Lung microvascular endothelial cell (primary cell): ENCODE measurements at places on chromosomes 5 and 9.

- DNase-seq: peak; percentile 51
Observed at GRCh38 chr5:133754575-133755169, 142.3 kb upstream of the FSTL4 start.

- DNase-seq: no peak
Observed at GRCh38 chr9:3868012-3868411, 342.2 kb upstream of the RFX3 start.

DNA sequence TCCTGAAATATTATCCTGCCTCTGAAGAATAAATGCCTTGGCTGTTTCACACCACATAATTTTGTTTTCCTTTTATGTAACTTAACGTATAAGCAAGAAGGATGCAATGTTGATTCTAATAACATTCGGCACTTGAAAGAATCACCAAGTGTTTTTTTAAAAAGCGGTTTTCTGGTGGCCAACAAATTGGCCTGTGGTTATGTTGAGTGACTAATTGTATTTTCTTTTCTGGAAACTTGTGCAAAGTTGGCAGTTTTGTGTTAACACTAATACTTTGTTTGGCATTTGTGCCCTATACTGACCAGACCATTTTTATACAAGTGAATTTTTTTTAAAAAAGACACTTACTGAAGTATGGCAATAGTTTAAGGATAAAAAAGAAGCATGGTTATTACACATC lies 452.7 kb downstream of the BNC2 start:
- DNase-seq: no peak

- peak; percentile 56 for DNase-seq
Observed at GRCh38 chr9:101387871-101388506, 3.2 kb upstream of the BAAT start.

- DNase-seq: peak; percentile 48
Observed at GRCh38 chr9:32251539-32251938, 132.9 kb upstream of the ACO1 start.

GRCh38 chr5:172141949-172142319 lies 46.1 kb downstream of the STK10 start:
- DNase-seq: no peak

DNA sequence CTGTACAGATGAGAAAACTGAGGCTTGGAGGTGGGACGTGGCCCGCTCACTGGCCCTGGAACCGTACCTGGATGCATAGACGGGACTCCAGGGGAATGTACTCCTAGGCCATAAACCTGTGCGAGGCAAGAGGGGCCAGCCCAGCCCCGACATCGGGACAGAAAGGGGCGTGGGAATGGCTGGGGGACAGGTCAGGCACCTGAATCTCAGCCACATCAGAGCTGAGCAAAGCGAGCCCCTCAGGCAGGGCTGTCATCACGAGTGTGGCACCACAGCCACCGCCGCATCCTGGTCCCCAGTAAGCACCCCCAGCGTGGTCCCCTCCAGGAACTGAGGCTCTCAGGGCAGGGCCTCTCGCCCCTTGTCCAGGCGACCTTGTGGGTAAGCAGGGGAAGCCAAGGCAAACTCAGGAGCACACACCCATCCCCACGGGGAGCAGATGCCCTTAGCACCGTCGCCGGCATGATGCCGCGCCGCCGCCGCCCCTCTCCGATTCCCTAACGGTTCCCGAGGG lies 16.5 kb downstream of the NACC2 start:
- DNase-seq: no peak

- peak; percentile 57 for DNase-seq
Observed at GRCh38 chr5:98904780-98905179, 24.0 kb downstream of the CHD1 start.

GRCh38 chr9:114538241-114538640 lies 33.0 kb upstream of the WHRN start:
- DNase-seq: peak; percentile 5

DNA sequence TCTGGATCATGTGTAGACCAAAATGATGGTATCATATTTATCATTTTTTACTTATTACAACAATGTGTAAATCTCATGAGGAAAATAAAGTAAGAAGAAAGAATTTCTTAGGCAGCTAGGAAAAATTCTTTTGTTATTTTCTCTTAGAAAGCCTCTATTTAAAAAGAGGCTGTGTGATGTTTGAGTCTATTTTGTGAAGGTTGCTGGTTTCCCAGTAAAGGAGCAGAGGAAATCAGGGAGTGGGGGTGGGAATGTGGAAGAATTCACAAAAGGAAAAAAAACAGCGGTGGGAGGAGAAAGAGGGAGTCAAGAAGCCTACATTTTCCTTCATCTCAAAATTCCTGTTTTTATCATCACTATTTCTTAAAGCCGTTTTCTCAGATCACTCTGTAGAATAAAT lies 20.1 kb downstream of the PTCH1 start:
- DNase-seq: no peak

- no peak for DNase-seq
Observed at GRCh38 chr9:130185490-130186031, 13.4 kb downstream of the NCS1 start.

- no peak for DNase-seq
Observed at GRCh38 chr5:31502506-31502905, 29.4 kb downstream of the DROSHA start.

- DNase-seq: no peak
Observed at GRCh38 chr5:144945503-144945902, 774.8 kb downstream of the KCTD16 start.

DNA sequence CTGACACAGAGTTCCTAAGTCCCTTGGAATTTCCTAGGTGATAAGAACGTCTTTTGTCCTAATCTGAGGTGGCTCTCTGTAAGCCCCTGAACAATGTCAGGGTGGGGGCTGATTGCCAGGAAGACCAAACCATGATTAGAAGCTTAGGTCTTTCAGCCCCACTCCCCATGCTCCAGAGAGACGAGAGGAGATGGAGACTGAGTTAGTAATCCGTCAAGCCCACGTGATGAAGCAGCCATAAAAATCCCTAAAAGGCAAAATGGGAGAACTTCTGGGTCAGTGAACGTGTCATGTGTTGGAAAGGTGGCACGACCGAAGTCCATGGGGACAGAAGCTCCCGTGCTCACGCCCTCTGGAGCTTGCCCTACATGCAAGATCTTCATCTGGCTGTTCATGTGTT lies 85.6 kb downstream of the RAD23B start:
- no peak for DNase-seq

DNA sequence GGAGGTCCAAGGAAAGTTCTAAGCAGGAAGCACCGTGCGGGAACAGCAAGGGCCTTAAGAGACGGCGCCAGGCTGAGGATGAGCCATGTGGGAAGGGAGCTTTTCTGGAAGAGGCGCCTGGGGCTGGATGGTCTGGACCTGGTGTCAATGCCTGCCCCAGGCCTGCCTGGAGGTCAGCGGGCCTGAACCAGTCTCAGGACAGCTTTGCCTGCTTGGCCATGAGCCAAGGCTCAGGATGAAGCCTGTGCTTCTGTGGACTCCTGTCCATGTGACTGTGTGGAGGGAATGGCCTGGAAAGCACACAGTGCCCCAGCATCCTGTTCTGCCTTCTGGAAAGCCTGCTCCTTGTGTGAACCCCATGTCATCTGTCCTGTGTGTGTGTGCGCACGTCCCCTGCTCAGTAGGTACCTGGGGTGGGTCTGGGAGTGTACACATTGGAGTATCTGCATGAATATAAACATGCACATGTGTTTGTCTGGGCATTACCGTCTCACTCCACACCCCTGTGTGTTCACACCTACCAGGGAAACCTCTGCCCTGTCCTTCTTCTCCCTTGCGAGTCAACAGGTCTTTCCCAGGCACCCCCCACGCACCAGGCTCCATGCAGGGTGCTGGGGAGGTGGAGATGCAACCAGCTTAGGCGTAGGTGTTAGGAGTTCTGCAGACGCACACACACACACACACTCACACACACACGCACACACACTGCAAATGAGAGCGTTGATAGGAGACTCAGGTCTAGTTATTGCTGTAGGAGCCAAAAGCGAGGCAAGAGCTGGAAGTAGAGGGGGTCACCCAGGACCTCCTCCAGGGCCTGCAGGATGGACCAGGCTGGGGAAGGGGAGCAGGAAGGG lies 24.8 kb downstream of the DAB2IP start:
- peak; percentile 70 for DNase-seq

DNA sequence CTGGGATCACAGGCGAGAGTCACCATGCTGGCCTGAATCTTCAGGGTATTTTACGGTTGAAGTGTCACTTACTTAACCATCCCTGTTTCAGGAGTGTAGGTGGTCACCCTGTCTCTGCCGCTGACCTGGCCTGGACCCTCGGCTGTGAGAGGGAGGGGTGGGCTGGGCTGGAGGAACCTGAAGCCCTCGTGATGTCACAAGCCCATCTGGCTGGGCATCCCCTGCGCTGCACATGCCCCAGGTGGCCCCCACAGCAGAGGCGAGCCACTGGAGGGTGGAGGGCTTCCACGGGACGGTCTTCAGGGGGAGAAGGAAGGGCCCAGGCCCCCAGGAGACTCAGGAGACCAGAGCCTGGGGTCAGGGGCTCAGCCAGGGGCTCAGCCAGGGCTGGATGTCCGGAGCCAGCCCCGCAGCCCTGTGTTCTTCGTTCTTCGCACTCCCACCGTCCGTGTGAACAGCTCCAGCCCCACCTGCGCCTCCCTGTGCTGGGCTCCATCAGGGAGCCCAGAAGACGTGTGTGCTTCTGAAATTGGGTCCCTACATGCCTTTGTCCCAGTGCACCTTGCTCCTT lies 7.6 kb upstream of the AHRR start:
- DNase-seq: no peak

DNA sequence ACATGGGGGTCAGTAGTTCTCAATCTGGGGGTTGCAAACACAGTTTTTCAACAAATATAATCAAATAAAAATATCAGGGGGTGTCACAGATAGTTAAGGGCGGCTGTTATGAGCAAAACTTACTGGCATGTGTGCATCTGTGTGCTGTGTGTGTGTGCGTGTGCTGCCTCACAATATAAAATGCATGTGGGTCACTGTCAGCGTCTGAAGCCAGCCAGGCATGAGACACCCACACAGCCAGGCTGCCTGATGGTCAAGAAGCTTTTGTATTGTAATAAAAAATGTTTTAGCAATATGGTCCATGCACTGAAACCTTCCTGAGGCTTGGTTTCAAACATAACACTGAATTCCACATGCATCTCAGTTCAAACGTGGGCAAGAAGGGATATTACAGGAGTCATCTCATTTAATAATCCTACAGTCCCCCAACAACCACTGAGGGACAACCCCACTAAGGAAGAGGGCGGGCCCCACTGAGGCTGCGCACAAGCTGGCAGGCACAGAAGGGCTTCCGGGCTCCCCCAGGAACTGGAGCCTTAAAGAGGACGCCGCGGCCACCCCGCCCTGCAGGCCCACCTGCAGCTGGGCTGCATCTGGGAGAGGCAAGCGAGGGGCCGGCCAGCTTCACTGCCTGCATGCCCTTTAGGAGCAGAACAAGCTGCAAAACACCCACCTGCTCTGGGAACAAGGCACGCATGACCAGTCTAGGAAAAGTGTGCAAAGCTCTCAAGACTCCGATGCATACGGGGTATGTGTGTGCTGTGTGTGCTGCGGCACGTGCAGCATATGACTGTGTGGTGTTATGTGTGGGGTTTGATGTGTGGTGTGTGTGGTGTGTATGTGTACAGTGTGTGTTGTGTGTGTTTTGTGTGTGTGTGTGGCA lies 14.1 kb downstream of the SEMA4D start:
- no peak for DNase-seq

GRCh38 chr5:142830241-142831008 lies 60.2 kb downstream of the ARHGAP26 start:
- DNase-seq: peak; percentile 81

- DNase-seq: no peak
Observed at GRCh38 chr5:101535626-101536025, 632.5 kb upstream of the ST8SIA4 start.

DNA sequence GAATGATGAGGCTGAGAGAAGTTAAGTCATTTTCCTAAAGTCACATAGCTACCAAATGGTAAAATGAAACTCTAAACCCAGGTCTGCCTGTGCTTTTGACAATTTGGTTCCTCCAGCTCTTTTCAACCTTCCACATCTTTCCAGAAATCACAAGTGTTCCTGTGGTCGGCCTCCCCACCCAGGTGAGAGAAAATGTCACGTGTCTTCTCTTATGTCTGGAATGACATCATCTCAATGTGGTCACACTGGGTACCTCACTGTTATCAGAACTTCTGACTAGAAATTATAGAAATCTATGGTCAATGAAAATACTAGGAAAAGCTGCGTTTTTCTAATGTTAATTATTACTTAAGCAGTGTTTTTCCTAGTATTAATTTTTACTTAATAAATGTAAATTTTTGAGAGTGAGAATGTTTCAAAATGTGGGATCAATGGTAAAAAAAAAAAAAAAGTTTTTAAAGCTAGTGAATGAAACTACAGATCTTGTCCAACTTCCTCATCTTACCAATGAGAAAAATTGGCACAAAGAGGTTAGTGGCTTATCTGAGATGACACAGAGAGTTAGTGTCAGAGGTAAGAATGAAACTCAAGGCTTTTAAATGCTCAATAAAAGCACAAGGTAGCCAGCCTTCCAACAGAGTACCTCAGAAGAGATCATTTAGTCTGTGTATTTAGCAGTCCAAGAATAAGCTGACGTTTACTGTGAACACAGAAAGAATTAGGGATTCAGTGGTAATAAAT lies 228.7 kb upstream of the NR4A3 start:
- no peak for DNase-seq

- no peak for DNase-seq
Observed at GRCh38 chr9:83382421-83382820, 155.8 kb downstream of the FRMD3 start.

GRCh38 chr9:135051316-135052038 lies 36.0 kb upstream of the OLFM1 start:
- no peak for DNase-seq

DNA sequence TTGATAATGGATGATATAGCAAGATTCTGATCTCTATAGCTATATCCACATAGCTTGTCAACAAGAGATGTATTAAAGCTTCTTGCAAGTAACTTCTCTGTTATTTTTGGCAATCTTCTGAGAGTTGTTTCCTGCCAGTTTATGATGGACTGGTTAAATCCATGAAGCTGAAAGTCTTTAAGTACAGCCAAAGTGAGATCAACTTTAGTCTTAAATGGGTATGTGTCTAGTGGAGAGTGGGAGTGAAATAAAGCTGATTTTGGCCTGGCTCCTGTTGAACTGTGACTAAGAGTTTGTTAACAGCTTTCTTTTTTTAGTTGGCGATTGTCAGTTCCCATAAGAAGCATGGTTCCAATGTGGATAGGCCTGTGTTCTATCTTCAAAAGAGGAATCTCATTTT lies 350.9 kb upstream of the PCSK5 start:
- DNase-seq: no peak

DNA sequence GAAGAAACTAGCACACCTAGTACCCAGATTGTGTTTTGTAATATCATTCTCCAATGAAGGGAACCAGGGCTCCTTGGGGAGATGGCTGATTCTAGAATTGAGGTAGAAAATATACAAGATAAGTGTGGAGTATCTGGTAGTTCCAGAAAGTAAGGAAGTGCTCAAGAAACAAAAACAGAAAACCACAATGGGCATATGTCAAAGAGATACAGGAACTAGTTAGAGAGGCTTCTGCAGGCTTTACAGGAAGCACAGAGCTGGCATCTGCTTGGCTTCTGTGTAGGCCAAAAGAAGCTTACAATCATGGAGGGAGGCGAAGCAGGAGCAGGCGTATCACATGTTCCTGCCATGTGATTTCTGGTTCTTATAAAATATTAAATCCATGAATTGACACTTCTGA lies 105.7 kb upstream of the TMEM161B start:
- no peak for DNase-seq
